HL-60 (cell line): ENCODE measurements at places on chromosomes 6 and 20.

- peak; percentile 82 for DNase-seq
These were observed at the start of gene SIRPB2 for GRCh38 chr20:1491281-1491840. TSS of gene SIRPB2 (minus strand) at chr20:1491420. CDS start at chr20:1491359, 61 bp downstream.

- DNase-seq, result no peak
These were observed 1.1 kb upstream of the LCA5 start for GRCh38 chr6:79538106-79538971.

DNA sequence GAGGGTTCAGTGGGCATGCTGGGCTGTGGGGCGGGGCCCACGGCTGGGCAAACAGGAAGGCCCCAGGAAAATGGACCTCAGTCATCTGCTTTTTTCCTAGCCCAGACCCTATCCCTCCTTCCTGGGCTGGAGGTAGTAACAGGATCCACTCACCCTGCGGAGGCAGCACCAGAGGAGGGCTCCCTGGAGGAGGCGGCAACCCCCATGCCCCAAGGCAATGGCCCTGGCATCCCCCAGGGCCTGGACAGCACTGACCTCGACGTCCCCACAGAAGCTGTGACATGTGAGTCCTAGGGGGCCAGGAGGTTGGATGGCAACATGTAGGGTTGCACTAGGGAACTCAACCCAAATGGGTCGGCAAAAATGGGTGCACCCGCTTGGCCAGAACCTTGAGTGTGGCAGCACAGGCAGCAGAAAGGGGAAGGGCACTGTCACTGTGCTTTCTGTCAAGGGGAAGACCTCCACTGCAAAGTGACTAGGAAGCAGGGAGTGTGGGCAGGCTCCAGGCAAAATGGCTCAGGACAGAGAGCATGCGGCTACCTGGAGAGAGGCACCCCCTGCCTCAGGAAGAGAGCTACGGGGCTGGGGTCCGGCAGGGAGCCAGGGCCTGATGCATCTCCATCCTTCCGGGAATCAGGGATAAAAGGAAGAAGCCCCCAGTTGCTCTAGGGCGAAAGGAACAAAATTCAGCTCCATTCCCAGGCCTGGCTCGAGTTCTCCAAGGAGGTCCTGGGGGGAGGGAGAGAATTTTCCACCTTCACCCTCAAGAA lies 7.9 kb downstream of the MDFI start:
- no peak for DNase-seq

DNA sequence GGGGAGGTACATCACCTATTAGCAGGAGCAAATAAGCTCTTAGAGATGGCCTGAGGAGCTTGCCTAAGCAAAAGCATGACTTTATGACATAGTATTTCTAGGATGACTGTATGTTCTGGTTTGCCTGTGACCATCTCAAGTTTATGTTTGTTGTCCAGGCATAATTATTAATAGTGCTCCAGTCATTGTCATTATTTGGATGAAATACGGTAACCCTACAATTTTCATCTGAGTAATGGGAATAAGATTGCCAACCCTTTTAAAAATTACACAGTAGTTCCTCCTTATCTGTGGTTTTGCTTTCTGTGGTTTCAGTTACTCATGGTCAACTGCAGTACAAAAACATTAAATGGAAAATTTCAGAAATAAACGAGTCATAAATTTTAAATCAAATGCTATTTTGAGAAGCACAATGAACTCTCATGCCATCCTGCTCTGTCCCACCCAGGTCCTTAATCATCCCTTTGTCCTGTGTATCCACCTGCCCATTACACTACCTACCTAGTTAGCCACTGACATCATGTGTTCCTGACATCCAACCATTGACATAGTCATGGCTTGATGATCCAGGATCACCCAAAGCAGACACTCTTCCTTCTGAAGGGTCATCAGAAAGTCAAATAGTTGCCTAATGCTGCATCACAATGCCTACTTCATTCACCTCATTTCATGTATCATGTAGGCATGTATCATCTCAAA lies 27.0 kb upstream of the TFB1M start:
- no peak for DNase-seq

DNA sequence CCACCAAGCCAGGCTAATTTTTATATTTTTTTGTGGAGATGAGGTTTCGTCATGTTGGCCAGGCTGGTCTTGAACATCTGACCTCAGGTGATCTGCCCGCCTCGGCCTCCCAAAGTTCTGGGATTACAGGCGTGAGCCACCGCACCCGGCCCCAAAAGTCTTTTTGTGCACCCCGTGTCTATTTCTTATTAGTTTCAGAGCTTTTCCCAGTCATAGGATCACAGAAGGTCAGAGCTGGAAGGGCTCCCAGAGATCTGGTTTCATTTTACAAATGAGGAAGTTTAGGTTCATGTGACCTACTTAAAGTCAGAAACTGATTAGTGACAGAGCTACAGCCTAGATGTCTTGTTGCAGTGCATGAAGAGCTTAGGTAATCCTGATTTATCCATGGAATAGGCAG lies 1.6 kb upstream of the OGFRL1 start:
- no peak for DNase-seq

- no peak for DNase-seq
These were observed 82.2 kb upstream of the NAA20 start for GRCh38 chr20:19934792-19935491.

DNA sequence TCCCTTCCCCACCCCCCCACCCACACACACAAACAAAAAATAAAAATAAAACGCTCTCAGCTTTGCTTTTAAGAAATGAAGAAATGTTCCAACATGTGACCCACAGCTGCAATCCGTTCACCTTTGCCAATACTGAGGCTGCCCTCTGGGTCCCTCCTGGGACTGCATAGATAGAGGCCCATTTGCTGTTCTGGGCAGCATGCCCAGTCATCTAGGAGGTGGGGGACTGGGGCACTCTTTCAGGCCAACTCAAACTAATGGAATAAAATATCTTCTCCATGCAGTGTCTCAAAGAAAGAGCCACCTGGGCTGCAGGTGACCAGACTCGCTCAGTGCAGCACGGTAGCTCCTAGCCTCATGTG lies 79.9 kb downstream of the SLC22A3 start:
- no peak for DNase-seq

DNA sequence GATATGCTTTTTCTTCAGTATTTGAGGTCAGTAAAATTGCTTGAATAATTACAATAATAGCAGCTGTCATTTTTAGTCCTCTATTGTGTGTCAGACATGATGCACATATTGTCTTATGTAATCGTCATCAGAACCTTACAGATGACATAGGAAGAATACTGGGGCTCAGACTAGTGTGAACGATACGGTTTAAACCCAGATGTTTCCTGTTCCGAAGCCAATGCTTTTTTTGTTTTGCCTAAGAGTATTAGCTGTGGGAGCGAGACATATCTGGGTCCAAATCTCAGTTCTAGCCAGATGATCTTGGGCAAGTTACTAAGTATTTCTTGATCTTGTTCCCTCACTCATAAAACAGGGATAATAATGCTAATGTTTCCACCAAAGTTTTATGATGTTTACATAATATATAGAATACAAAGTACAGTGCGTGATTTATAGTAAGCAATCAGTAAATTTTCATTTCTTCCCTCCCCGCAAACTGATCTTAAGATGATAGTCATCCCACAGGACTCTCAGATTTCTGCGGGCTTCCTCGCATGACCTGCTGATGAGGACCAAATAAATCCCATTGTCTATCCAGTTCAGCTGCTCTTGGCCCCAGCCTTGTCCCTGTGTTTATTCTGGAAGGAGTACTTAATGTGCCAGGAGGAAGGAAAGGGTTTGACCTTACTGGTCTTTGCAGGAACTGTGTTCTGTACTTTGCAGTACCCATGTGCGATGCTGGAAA lies 98.2 kb downstream of the CAP2 start:
- no peak for DNase-seq

GRCh38 chr20:62925420-62926228 lies 681 bp downstream of the DIDO1 start:
- DNase-seq, result peak; percentile 29

GRCh38 chr6:137202078-137202477 lies 17.1 kb downstream of the IFNGR1 start:
- no peak for DNase-seq

GRCh38 chr6:89467437-89467836 lies 34.5 kb downstream of the ANKRD6 start:
- DNase-seq, result no peak

DNA sequence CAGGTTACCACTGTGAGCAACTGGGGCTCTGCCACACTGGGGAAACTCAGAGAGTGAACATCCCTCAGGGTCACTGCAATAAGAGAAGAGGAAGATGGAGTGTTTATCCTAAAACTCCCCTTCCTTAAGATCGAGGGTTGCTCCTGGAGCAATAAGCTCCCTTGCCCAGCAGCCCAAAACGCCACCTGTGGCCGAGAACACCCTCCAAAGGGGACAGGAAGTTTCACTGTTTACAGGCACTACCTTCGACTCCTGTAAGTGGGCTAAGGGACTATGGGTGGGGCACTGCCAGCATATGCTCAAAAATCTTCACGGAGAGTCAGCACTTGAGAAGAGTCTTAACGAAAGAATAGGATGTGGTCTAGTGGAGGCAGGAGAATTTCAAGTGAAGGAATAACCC lies 132.5 kb downstream of the FAXC start:
- no peak for DNase-seq

GRCh38 chr6:106609699-106610098 lies 19.6 kb downstream of the RTN4IP1 start:
- DNase-seq, result no peak

DNA sequence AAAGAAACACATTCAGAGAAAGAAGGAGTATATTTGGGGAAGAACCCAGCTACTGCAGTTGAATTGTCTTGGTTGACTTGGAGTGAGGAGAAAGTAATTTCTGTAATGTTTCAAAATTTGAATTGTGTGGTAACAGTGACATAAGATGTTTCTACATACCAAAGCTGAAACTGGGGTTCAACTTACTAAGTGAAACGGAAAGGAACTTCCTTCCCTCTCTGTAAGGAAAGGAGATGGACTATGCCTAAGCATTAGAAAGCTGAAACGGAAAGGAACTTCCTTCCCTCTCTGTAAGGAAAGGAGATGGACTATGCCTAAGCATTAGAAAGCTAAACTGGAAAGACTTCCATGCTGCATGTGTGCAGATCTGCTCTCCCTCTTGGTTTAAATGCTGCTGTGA lies 46.0 kb downstream of the HUS1B start:
- DNase-seq, result peak; percentile 36

- no peak for DNase-seq
These were observed 175.9 kb upstream of the CITED2 start for GRCh38 chr6:139550361-139550760.

- peak; percentile 54 for DNase-seq
These were observed 927 bp downstream of the ASXL1 start for GRCh38 chr20:32358883-32359632.

DNA sequence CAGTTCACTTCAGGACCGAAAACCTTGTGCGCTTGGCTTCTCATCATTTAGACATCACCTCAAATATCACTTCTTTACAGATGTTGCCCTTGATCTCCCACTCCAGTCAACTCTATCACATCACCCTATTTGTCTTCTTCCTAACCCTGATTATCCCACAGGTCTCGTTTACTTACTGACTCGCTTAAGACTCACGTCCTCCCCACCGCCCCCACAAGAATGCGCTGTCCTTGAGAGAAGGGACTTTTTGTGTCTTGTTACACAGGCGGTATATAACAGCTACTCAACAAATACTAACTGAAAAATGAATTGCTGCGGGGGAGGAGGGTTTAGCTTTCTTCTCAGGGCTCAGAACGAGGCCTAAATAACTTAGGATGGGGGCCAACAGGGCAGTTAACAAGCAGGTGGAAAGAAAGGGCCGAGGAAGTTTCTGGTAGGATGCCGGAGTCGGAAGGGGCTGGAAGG lies 527 bp downstream of the TOMM34 start:
- DNase-seq, result no peak

DNA sequence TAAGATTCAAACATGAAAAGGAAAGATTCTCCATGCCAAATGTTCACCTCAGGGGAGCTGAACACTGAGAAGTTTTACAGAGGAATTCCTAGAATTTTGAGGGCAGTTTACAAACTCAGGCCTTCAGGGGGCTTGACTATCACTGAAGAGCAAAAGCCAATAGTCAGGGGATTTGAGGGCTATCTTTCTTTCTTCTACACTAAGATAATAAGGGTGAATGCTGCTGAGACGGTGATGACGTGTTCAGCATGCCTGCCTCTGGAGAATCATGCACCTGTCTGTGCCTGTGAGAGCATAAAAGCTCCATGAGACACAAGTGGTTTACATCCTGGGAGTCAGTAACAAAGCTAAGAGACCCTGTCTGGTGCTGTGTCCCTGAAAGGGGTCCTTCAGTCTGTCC lies 1085.6 kb downstream of the KIF16B start:
- no peak for DNase-seq

- no peak for DNase-seq
These were observed 6.6 kb upstream of the FBXO9 start for GRCh38 chr6:53058388-53059195.

DNA sequence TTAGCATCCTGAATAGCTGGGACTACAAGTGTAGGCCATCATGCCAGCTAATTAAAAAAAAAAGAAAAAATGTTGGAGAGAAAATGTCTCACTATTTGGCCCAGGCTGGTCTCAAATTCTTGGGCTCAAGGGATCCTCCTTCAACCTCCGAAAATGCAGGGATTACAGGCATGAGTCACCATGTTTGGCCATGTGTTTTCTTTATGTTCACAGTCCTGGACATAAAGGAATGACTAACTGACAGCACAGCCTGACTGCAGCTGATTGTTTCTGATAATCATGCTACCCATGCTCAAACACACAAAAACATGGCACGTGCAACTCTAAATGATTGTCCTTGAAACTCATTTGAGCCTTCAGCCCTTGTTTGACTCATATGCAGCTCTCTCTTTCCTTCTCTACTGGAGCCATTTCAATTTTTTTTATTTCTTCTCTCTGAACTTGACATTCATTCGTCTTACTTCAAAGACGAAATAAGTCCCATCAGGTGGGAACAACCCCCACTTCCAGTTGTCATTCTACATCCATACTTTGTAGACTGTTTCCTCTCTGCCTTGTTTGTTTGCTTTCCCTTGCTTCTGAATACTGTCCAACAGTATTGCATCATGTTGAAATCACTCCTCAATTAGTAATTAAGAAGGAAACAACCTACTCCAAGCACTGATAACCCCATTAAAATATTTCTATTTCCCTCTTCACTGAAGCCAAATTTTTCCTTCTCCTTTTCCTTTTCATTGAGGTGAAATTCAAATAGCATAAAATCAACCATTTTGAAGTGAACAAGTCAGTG lies 413.0 kb downstream of the BMP2 start:
- DNase-seq, result no peak

GRCh38 chr6:112881828-112882780 lies 535.0 kb downstream of the RFPL4B start:
- DNase-seq, result no peak

- no peak for DNase-seq
These were observed 108.1 kb downstream of the TMEM200A start for GRCh38 chr6:130473886-130474285.

DNA sequence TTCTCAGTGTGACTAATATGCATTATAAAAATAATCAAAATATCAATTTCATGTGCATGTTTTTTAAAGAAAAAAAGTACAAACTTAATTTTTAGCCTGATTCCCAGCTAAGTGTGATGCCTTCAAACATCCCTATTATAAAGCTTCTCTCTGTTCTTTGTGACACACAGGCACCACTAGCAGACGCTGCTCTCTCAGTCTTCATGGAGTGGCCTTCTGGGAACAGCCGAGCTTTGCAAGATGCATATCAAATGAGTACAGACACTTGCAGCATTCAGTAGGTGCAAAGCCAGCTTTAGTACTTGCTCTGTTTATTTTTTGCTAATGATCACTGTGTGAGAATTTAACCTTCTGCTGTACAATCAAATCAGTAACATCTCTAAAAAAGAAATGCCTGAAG lies 340.0 kb downstream of the ADGRB3 start:
- DNase-seq, result no peak

GRCh38 chr6:150622941-150623874 lies 23.5 kb downstream of the PLEKHG1 start:
- no peak for DNase-seq

- peak; percentile 42 for DNase-seq
These were observed 51.0 kb upstream of the TCF21 start for GRCh38 chr6:133837801-133838349.

- no peak for DNase-seq
These were observed 180.1 kb upstream of the CST7 start for GRCh38 chr20:24768713-24769601.
